Activated naive CD4-positive, alpha-beta T cell (primary cell): ENCODE measurements at places on chromosomes 5 and 9.

DNA sequence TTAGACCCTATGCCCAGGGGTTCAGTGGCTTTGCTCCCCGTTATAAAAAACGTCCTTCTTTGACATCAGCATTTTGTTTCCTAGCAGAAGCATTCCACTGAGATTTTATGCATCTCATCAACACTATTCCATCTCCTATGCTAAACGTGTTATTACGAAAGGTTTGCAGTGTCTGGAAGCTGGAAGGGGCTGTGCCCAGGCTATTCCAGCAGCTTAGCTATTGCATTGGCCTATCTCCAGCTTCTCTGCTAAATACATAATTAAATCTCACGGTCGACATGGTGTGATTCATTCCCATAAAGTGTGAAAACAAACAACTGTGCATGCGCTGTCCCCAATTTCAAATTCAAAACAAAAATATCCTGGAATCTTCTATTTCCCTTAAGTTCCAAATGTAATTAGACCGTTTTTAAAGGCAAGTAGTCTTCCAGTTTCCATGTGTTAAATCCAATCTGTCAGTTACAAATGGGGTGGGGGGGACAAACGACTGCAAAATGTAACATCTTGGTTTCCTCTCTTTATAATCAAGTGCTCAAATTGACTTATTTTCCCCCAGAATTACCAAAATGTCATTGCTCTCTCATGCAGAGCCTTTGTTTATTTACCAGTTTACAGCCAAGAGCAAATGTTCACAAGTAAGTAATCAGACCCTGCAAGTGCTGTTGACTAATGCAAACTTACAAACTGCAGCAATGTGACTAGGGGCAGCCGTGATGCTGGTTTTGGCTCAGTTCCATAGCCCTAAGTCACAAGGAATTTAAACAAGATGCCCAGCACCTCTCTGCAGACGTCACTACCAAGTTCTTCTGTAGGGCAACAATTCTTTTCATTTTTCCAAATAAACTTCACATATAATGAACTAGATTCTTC lies 212.3 kb upstream of the RORB start:
- no peak for DNase-seq

DNA sequence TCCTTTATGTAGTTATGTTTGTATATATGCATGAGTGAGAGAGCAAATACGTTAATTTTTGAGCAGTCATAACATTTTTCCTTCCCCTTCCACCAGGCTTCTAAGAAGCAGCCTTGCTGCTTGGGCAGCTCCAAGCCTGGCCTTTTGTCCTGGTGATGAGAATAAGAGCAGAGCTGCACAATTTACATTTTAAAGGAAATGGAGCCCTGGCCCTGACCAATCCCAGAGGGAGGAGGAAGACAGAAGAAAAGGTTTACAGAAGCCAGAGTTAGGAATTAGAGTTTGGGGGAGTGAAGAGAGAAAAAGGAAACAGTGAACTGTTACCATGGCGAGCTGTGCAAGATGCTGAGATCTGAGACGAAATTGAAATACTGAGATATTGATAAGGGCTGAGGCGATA lies 25.3 kb upstream of the EFNA5 start:
- no peak for DNase-seq

GRCh38 chr9:878239-878638 lies 36.7 kb downstream of the DMRT1 start:
- DNase-seq: no peak

GRCh38 chr5:104751969-104752368 lies 1189.4 kb upstream of the NUDT12 start:
- DNase-seq: no peak
